ENCODE measurements at places on chromosomes 7 and 10.

DNA sequence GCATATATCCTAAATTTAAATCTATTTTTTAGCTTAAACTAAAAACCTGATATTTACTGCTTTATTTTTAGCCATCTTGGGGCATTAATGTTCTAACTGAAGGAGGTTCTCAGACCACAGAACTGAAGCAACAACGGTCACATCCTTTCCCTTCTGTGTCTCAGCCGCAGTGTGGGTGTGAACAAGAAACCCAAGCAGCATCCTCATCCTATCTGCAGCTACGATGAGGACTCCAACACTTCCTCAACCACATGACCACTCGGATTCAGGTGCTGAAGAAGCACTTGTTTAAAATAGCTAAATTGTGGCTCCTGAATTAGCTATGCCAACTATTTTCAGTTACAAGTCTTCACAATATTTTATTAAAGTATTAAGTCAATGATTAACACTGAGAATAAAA, 5.3 kb downstream of the ESYT2 start:
- DNase-seq = peak; percentile 58

GRCh38 chr7:88540012-88540411, 219.5 kb upstream of the ZNF804B start:
- no peak for DNase-seq

DNA sequence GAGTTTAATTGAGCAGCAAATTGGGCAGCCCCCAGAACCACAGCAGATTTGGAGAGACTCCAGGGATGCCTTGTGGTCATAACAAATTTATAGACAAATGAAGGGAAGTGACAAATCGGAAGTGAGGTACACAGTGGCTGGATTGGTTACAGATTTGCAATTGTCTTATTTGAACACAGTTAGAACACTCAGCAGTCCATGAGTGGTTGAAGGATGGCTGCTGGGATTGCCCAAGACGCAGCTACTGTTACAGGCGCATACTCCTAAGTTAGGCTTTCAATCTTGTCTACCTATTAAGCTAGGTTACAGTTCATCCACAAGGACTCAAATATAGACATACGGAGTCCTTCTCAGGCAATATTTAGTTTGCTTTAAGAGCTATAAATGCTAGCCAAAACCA, 7.4 kb downstream of the ACADSB start:
- DNase-seq = no peak

- DNase-seq = peak; percentile 68
These were observed 23.2 kb downstream of the STEAP1B start for GRCh38 chr7:22476824-22477223.

- DNase-seq = no peak
These were observed 16.2 kb downstream of the RBP3 start for GRCh38 chr10:47364366-47364765.

DNA sequence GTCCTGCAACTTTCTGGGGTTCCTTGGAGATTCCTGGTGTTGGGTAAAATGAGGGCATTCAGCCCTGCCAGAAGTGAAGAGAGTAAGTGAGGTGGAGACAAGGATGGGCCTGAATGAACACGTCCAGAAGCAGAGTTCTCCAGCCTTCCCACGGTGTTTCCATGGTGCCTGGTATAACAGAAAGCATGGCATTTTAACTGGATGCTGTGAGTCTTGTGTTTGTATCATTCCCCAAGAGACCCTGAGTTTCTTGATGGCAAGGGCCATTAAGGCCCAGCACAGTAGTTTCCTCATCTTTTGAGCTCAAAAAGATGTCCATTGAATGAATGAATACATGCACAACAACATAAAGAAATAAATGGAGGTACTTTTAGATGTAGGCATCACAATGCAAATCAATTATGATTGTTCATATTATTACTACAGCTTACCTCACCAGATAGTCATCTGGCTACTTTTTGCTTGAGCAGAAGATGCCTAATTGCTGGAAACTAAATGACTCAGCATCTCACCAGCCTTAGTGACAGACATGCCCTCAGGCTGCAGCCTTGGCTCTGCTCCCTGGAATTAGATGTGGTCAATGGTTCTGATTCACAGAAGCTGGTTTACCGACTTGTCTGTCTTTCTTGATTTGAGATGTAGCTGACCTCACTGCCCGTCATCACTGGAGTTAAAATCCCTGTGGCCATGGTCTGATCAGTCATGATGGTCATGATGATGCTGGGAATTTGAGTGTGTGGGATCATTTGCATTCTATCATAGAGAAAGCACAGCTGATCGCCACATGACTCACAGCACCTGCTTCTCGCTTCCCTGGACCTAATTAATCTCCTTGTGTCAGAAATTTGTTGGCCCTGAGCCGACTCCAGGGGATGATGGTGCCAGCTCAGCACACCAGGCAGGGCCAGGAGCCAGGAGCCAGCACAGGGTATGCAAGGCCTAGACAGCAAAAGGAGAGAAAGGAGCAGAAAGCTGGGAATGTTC, 83.9 kb downstream of the CXCL12 start:
- DNase-seq = no peak

- no peak for DNase-seq
These were observed 68.9 kb upstream of the KDM7A start for GRCh38 chr7:140245611-140246105.

GRCh38 chr7:113796557-113796956, 122.3 kb downstream of the PPP1R3A start:
- no peak for DNase-seq

DNA sequence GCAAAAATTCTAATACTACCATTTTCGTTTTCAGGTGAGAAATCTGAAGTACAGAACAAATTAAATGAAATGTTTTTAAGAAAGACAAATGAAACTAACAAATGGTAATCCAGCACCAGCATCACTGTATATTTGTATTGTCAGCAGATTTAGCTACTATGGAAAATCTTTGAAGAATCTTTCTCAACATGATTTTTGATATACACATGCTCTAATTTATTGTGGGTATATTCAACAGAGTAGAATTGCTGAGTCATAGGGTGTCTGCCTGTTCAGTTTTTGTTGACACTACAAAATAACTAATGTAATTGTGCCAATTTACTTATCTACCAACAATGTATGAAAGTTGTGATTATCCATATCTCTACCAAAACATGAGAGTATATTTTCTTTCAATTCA, 437.6 kb downstream of the PCDH15 start:
- no peak for DNase-seq

GRCh38 chr10:69797959-69798358, 3.7 kb upstream of the COL13A1 start:
- DNase-seq = no peak

DNA sequence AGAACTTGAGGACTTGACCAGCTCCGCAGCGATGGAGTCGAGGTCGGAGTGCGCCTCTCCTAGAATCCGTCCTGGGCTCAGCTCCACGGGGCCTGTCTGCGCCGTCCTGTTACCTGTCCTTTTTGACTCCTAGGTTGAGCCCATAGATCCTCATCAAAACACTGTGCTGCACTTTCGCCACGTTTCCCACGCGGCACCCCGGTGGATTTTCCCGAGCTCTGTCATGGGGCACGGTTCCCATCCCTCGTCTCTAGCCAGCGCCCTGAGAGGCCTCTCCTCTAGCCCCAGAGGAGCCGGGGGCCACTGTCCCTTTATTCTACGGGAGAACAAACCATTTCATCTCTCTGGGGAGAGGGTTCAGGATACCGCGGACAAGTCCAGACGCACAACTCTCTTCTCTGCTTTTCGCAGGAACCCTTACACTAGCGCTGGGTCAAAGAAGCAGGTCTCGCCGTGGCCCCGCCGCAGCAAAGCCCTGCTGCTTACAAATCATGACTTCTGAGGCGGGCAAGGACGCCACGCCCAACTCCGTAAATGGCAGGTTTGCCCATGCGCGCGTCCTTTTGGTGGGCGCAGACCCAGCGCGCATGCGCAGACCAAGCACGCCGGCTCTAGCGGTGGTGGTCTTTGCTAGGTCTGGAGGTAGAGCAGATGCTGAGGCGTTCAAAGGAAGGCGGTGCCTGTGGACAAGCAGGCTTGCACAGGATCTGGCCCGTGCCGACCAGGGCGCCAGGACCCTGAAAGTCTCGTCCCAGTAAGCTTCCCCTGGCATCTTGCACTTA, 10.3 kb upstream of the ANKRD7 start:
- DNase-seq = peak; percentile 5

DNA sequence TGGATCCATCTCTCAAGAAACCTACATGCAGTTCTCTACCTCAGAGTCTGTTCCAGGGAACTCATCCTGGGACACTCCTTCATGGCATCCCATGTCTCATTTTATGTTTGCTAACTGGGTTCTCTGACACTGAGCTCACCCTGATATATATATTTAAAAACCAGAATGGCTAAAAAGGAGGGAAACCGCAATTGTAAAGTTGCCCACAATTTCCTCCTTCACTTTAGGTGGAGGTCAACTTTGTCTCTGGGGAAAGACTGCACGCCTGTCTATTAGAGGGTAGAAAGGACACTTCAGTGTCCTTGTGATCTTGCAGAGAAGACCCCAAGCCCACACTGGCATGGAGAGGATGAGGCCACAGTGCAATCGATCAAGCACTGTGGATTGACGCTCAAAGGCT, 131.7 kb downstream of the TEX36 start:
- DNase-seq = no peak

GRCh38 chr7:81692146-81692905, 77.5 kb downstream of the HGF start:
- DNase-seq = no peak

- DNase-seq = peak; percentile 75
These were observed 179.8 kb upstream of the ASAH2 start for GRCh38 chr10:50431133-50431532.

GRCh38 chr10:79192677-79193003, 123.9 kb downstream of the ZMIZ1 start:
- DNase-seq = no peak

Measured in CD14-positive monocyte (primary cell).